ENCODE measurements at places on chromosomes 16 and 17.

DNA sequence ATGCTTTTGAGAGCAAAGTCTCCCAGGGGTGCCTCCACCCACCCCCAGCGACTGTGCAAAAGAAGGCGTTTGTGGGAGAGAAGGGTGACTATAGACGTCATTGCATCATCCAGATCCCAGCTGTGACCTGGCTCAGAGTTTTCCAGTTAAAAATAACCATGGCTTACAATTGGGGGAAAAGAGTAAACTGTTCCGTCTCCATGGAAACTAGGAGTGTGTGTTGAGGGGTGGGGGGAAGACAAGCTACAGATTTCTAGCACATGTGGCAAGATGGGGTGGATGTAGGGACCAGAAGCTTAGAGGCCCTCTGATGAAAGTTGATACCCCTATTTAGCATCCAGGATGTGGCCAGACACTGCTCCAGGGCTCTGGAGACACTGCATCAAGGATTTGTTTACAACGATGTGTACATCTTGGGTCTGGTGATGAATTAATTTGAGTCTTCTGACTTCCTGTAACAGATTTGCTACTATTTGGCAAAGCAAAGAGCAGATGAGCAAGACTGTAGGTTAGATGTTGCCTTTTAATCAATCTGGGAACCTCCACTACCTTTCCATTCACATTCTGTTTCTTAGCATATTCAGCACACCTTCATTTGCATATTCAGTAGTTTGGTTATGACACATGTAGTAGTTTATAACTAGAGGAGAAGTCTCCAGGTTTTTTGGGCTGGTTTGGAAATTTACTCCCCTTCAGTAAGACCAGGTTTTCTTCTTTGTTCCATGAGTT lies 6.2 kb upstream of the DUSP14 start:
- DNase-seq = peak; percentile 45

DNA sequence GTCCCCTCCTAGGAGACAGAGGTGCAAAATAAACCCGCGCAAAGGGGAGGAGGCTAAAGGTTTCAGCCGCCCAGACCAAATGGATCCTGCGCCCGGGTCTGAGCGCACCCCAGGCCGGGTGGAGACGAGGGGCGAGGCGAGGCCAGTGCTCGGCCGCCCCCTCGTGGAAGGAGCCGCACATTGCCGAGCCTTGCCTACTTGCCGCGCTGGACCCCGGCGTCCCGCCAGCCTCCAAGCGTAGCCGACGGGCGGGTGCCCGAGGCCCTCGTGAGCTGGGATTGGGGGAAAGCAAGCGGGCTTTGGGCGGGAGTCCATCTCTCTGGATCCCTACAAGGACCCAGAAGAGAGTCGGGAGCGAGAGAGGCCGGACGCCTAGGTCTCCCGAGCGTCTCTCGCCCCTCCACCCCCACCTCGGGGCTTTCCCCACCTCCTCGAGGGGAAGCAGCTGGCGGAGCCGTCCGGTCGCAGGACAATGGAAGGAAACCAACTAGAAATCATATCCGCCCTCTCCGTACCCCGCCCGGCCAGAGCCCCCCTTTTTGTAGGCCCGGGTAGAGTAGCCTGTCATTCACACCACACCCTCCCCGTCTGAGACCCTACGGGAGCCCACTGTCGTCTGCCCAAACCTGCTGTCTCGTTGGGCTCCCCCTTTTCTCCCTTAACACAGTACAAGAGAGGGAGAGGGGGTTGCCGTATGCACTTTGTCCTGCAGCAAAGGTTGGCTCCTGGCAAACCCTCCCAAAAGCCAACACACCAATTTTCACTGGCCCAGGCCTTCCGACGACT lies 664 bp upstream of the BCL6B start:
- peak; percentile 79 for DNase-seq

DNA sequence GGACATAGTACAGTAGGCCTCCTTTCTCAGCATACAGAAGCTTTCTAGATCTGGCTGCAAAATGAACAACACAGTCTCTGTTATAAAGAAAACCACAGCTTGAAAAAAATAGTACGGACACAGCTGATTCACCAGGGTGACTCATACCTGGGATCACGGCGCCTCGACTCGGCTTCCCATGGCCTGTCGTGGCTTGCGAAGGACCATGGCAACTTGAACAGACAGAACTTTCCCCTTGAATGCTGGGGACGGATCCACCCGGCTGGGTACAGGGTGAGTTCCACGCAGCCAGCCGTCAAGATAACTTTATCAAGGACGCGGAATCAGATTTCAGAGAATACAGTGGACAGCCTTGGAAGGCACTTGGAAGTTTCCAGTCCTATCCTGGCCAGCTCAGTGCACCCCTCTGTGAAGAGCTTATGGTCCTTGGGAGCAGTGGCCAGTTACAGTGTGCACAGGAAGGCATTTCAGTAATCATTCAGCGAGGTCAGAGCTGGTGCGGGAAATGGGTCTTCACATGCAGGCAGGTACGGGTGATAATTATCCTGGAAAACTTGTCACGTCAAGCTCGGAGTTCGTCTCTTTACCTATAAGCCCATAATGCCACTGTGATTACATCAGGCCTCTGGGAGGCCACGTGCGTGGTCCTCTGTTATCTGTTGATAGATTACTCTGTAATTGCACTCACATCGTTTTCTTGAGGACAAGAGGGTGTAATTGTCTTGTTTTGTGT lies 57.9 kb upstream of the MAF start:
- DNase-seq = peak; percentile 31

GRCh38 chr16:58709333-58709732 lies 24.8 kb upstream of the SLC38A7 start:
- no peak for DNase-seq

All from right hindlimb (tissue), 1 donor.